ENCODE measurements at places on chromosomes 5 and 9.

- no peak for DNase-seq
Measured at GRCh38 chr9:76444322-76444929, 14.6 kb upstream of the GCNT1 start.

DNA sequence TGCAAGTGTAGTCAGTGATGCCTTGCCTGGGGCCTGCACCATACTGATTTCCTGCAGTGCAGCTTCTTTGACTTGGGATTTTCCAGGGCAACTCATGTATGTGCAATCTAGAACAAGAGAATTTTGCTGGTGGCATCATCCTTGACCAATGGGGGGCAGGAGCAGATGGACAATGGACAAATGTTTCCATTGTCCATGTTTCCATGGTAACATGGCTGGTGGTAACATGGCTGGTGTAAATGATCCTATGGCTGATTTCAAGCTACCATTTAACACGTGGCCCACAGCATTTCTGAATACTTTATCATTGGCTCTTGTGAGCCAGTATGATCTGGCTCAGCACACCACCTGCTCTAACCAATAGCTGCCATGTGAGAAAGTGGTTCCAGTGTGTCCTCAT is 130.1 kb upstream of the OSMR start:
- no peak for DNase-seq

DNA sequence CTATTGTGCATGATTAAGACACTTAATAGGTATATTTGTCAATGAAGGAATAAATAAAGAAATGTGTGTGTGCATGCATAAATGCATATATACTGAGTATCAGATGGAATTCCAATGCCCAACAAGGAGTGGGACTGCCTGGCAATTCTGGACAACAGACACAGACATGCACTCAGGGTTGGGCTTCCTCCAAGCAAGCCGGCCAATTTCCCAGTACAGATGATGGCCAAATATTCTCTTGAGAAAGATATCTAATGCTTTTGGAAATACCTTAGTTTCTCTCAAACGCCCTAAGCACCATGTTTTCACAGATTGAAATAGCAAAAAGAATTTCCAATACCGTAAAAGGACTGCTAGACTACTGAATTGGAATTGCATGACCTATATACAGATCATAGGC is 11.1 kb downstream of the FTMT start:
- no peak for DNase-seq

DNA sequence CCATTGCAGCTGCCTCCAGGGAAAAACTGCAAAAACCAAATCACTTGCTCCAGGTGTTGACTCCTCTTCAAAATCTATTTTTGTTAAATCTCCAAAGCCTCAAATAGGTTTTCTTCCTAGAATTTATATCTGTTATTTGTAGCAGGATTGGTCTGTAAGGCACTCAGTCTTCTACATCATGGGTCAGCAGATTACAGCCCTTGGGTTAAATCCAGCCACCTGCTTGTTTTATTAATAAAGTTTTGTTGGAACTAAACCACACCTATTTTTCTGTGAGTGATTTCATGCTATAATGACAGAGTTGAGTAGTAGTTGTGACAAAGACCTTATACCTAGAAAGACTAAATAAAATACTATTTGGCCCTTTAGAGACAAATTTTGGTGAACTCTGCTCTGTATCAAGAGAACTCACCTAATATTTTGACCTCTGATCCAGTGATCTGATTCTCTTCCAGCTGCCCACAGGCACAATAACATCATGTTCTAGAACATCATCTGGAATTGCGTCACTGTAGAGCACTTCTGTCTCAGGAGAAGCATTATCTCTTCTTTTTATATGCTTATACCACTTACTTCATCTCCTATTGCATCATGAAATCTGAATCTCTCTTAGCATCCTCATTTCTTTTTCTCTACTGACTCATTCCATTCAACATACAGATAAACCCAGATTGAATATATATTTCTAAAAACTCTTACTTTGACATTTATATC is 130.1 kb downstream of the RPS23 start:
- peak; percentile 59 for DNase-seq

DNA sequence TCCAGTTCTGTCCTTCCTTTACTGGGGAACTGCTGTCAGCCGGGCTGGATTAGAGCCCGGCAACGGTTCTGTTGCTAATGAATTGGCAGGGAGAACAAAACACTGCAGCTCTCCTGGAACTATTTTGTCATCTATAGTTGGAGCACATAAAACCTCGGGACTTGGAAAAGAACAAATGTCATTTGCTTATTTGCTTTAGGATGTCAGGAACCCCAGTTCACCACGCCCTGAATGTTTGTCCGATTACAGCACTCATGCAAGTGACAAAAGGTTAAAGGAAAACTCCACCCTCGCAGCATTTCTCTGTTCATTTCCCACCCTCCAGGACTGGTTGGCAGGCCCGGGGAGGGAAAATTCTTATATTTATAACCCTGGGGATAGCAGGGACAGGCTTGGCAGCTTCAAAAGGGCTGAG is 66.4 kb upstream of the PLPP1 start:
- peak; percentile 71 for DNase-seq

All from fibroblast of upper back skin (primary cell).